ENCODE measurements at places on chromosomes 6 and 20.

DNA sequence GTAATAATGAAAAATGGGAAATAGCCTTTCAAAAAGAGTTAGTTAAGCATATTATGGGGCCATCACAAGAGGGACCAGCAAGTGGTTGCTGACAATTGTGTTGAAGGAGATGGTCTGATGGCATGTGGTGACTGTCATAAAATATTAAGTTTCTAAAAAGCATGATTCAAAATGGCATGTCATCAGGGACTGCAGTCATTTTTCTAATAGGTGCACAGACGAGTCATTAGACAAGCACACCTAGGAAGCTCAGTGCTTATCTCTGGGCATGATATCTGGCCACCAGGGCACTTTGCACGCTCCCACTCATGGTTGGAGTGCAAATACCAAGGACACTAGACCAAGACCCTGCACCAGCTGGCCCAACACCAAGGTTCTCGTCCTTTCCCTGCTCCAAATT lies 226.5 kb downstream of the ANKRD60 start:
- DNase-seq = no peak

DNA sequence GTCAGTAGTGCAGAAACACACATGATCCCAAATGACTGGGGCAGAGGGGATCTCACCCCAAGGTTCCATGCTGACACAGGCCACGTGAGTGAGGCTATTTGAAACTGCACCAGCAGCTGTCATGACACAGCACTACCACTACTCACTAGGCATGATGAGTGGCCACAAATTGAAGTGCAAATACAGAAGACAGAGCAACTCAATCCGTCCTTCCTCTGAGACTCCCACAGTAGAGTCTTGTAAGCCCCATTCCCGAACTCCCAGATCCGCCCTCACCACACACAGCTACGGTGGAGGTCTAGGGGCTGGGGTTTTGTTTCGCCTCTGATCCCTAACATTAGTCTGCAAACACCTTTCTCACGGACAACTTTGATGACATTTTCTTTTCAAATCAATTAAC lies 113.3 kb upstream of the NUP153 start:
- DNase-seq = no peak

GRCh38 chr6:94175465-94175864 lies 756.1 kb upstream of the EPHA7 start:
- no peak for DNase-seq

- no peak for DNase-seq
These were observed 26.3 kb upstream of the TRAM2 start for GRCh38 chr6:52603000-52603795.

DNA sequence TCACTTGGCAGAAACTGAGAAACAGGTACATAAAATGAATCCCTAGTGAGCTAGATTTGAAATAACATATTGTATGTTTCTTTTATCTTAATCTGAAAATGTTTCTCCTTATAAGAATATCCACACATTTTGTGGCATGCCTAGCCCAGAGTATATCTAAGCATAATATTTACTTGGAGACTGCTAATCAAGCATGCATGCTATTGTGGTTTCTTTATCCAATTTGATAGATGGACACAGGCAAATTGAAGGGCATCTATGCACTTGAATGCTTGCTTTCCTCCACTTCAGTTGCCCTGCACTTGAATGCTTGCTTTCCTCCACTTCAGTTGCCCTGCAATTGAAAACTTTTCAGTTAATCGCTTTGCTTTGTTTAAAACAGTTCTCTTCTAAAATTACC lies 729.8 kb downstream of the TBC1D32 start:
- DNase-seq = no peak

DNA sequence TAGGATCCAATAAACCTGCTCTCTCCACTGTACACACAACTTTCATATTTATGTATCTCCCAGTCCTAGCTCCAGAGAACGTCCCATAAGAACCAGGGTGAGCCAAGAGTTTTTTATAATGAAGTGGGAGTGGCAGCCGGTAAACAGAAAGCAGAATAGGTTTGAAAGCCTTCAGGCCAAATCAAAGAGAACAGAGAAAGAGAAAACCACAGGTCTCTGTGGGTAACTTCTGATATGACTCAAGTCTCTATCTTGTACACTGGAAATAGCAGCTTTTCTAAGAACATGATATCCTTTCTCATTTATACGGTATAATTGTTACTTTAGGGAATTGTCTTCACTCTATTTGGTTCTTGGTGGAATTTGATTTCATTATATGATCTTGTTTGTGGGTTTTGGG lies 273.6 kb downstream of the PACRG start:
- DNase-seq = no peak

- no peak for DNase-seq
These were observed 9.6 kb downstream of the GATA5 start for GRCh38 chr20:62466072-62466760.

GRCh38 chr6:29537714-29538403 lies 21.7 kb downstream of the UBD start:
- no peak for DNase-seq

Data from NCI-H1417 treated with DMSO at 0.1 percent for 48 hours (cell line).